ENCODE measurements at places on chromosomes 3 and 15. TPM values are rescaled to one million over a fixed set of nuclear protein-coding genes. Genes with fewer than 3 reads are reported as not detected.
A peak's percentile ranks its signal among the peaks of the same experiment; 100 is the strongest.

Gene ARIH1
- 36.4 TPM for total RNA-seq

DNA sequence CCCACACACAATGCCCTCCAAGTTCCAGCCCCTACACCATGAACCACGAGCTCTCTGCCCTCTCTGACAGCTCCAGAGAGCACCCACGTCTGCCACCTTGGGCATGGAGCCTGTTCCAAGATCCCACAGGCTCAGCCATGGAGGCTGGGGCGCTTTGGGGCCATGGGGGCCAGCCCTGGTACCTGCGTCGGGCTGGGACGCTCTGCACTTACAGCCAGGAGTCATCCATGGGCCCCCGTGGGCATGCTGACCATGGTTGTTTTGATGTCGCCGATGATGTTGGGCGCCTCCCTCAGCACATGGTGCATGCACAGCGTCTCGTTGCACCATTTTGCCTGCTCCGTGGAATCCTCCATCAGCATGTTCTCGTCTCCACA is 51.9 kb upstream of the UBE2Q2 start:
- no peak for DNase-seq

Gene C3orf80
- total RNA-seq, result 28.3 TPM

- peak; percentile 62 for DNase-seq
These were observed 5.3 kb downstream of the SEMA3G start for GRCh38 chr3:52439426-52440248.

Gene CSPG4
- 45.7 TPM for total RNA-seq

Gene FAM107A
- 32.7 TPM for total RNA-seq

DNA sequence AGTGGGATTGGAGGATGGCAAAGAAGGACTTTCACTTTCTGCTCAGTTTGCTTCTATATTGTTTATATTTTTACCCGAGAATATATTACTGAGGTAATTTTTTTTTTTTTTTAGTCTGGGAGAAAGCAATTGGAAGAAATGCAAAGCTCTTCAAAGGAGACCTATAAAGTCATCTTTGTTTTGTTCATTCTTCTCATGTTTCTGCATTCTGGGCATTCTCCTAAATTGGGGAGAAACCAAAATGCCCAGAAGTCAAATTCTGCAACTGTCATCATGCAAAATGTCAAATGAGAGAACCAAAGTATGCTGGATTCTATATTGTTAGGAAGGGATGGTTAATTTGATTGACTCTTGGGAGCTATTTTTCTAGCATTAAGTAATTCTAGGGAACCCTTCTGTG is 168.3 kb upstream of the TSC22D2 start:
- no peak for DNase-seq

GRCh38 chr3:172536993-172537419 is 13.8 kb upstream of the TNFSF10 start:
- DNase-seq, result no peak

GRCh38 chr3:10335871-10336622 is 15.1 kb upstream of the SEC13 start:
- no peak for DNase-seq

Gene DNAH12
- 0.28 TPM for total RNA-seq

DNA sequence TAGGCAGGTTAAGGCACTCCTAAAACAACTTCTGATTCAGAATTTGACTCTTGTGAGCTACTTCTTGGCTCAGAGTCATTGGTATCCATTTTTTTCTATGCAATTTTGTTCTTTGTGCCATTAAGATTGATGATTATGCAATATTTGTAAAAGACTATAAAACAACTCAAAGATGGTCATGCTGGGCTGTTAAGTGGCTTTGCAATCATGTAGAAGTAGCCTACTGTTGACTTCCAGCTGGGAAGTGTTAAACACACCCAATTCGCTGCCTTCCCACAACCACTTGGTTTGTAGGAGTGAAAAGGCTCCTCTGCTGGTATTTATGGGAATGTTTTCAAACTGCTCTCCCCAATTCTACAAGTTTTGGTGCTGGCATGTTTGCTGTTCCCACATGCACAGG is 74.7 kb upstream of the COL6A6 start:
- DNase-seq, result no peak

Gene LDHAL6B
- total RNA-seq, result not detected

DNA sequence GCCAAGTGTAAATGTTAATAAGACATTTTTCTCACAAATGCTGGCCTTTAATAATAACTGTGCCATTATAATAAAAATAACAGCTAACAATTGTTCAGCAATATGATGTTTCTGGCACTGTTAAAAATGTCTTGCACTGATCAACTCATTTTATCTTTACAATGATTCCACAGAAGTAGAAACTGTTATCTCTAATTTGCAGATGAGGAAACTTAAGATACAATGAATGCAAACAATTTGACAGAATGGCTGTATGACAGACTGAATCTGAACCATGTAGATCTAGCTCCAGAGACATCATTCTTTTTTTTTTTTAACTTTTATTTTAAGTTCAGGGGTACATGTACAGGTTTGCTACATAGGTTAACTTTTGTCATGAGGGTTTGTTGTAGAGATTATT is 755.0 kb downstream of the TBL1XR1 start:
- DNase-seq, result no peak

- DNase-seq, result peak; percentile 68
These were observed 59.1 kb downstream of the RGMA start for GRCh38 chr15:93029836-93030429.

Gene CAND2
- 14.8 TPM for total RNA-seq

- peak; percentile 86 for DNase-seq
These were observed 8.3 kb upstream of the MAP1A start for GRCh38 chr15:43508991-43509659.

Gene SLC30A4
- 9.2 TPM for total RNA-seq

DNA sequence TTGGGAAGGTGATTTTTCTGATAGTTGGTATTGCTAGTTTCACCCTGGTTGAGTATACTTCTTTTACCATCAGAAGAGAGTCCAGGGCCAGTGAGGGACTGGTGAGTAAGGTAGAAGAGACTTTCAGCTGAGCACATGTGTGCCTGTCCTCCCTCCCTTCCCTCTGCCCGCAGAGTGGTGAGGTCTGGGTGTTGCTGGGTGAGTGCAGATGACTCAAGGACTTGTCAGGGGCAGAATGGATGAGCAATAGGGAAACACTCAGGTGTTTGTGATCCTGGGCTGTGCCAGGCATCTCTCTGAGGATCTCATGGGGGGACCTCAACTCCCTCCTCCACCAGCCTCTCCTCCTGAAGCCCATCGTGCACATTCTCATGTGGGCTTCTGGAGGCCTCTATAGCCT is 76.0 kb upstream of the GSK3B start:
- DNase-seq, result no peak

GRCh38 chr15:80431635-80432344 is 27.6 kb downstream of the ARNT2 start:
- peak; percentile 27 for DNase-seq

Gene NR2F2
- 28.8 TPM for total RNA-seq

Gene CPN2
- not detected for total RNA-seq

- no peak for DNase-seq
These were observed 27.8 kb upstream of the AZI2 start for GRCh38 chr3:28376424-28376823.

Gene KNG1
- not detected for total RNA-seq

DNA sequence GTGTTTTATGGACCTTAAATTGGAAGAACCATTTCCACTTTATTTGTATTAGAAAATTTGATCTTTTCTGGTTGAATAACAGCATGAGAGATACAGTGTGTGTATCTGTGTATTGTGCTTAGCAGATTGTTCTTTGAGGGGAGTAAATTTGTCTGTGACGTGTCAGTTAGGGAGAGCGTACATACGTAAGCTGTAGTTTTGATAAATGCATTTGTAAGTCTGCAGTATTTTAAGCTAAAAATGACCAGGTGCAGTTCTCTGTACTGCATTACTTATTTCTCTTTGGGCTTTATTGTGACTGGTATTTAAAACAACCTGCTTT is 264.8 kb downstream of the ROBO2 start:
- DNase-seq, result no peak

- no peak for DNase-seq
These were observed 123.6 kb upstream of the SKOR1 start for GRCh38 chr15:67701669-67702068.

Gene ADAMTS17
- total RNA-seq, result 1.2 TPM

DNA sequence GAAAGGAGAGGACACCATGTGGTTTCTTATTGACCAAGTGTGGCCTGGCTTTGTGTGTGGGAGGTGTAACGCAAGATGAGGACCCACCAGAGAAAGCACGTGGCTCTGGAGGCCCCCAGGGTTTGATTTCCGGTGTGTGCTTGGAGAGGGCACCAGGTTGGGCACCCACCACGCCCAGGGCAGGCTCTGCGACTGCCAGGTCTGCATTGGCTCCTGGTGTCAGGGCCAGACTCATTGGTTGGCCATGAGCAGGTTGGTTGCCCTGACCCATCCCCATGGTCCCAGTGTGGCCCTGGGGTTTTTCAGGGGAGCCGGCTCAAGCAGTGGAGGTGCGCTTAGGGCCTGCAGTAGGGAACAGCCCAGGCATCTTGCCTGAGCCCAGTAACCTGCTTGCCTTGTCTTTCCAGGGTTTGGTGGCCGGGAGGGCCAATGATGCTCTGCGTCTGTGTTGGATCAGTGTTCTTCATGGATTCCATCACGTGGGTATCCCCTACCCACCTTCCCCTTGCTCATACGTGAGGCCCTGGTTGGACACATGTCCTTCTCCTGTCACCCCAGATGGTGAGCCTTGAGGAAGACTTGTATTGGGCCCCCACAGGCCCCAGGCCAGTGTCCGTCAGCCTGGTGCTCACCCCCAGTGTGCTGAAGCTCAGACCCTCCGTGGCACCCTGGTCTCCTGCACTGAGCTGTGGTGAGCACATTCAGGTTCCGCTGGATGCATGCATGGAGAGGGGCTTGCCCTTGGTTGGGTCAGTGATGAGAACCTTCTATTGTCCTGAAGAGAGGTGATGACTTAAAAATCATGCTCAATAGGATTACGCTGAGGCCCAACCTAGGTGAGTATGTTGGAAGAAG is 193.9 kb downstream of the UBE3A start:
- DNase-seq, result no peak

GRCh38 chr3:118213892-118214291 is 820.8 kb downstream of the IGSF11 start:
- no peak for DNase-seq

DNA sequence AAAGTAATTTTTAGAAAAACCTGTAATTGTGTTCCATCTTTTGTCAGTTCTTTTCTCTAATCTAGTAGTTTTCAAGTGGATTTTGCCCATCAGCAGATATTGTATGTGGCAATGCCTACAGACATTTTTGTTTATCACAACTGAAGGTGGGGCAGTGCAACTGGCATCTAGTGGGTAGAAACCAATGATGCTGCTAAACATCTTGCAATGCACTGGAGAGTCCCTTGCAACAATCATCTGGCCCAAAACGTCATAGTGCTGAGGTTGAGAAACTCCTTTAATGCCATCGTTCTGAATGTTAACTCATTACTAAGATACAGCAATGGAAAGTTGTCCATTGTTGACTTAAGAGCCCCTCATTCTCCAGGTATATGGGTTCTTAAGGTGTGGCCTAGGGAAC is 80.1 kb downstream of the BTD start:
- DNase-seq, result no peak

DNA sequence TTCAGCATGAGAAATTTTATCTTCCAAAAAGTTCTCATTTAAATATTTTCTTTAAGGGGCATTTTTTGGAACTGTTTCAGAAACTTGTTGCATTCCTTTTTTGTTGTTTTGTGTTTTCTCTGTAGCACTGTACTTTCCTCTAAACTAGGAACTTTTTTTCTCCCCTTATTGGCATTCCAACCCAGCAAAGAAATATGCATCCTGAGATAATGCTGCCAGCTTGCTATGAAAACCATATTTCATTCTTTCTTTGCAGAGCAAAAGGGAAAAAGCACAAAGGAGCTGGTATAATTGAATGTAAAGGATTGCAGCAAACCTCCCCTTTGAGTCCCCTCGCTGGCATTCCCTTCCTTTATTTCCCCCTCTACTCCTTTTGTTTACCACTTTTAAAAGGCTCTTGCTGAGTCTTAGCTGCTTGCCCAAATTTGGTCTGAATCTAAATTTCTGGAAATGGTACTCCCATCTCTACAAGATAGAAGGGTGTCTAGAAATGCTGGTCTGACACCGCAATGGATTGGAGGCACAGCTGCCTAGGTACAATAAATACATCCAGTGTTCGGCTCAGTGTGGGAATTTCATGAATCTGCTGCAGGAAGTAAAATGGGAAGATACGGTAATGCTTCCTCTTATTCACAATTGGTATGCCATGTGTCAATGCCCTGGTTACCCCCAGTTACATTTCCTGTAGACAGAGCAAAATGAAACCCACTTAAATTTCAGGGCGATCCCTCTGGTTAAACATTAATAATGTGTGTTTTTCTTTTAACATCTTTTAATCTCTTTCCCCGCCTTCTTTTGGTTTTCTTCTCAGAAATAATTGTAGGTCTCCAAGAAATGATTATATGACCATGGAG is 156.6 kb downstream of the MEIS2 start:
- DNase-seq, result no peak

Gene GPR160
- total RNA-seq, result not detected
